Muscle of arm (tissue), 14 donors: ENCODE measurements at places on chromosomes 2 and 18. TPM values are rescaled to one million over a fixed set of nuclear protein-coding genes. Genes with fewer than 3 reads are reported as not detected.

Gene DNMT3A
- 55.7 TPM for polyA plus RNA-seq

Gene CCDC88A
- polyA plus RNA-seq, result 126 TPM

Gene AQP12B
- polyA plus RNA-seq, result 1.6 TPM

Gene SCN7A
- 79.2 TPM for polyA plus RNA-seq

Gene SANBR
- polyA plus RNA-seq, result 13.3 TPM

Gene SERPINB13
- polyA plus RNA-seq, result 0.08 TPM

Gene CLEC4F
- 0.54 TPM for polyA plus RNA-seq

Gene UGT1A7
- polyA plus RNA-seq, result not detected

Gene NT5DC4
- not detected for polyA plus RNA-seq

Gene CNGA3
- polyA plus RNA-seq, result not detected

Gene UGT1A1
- polyA plus RNA-seq, result not detected

Gene GAREM1
- 11.5 TPM for polyA plus RNA-seq

Gene SPATA3
- not detected for polyA plus RNA-seq

Gene HOXD3
- 2.4 TPM for polyA plus RNA-seq

Gene HNMT
- polyA plus RNA-seq, result 23.6 TPM

Gene PCARE
- polyA plus RNA-seq, result 0.24 TPM

Gene PIGN
- polyA plus RNA-seq, result 17.4 TPM
